ENCODE measurements at places on chromosomes 1 and 21. TPM values are rescaled to one million over a fixed set of nuclear protein-coding genes. Genes with fewer than 3 reads are reported as not detected.

- no peaks in the 10 kb centered on the region for H3K36me3 ChIP-seq
- no peak for DNase-seq
- H3K4me3 ChIP-seq: no peak overlapping the region
- H3K27ac ChIP-seq: no peak overlapping the region
Observed at GRCh38 chr21:40386981-40387747, 459.8 kb downstream of the DSCAM start.

- no peak overlapping the region for H3K4me3 ChIP-seq
- no peaks in the 10 kb centered on the region for H3K27me3 ChIP-seq
- H3K36me3 ChIP-seq: no peaks in the 10 kb centered on the region
- H3K4me1 ChIP-seq: peaks cover 11% of the 10 kb centered on the region
- DNase-seq: peak; percentile 25
- no peak overlapping the region for H3K27ac ChIP-seq
Observed at GRCh38 chr1:178101654-178102053, 7.8 kb downstream of the RASAL2 start.

DNA sequence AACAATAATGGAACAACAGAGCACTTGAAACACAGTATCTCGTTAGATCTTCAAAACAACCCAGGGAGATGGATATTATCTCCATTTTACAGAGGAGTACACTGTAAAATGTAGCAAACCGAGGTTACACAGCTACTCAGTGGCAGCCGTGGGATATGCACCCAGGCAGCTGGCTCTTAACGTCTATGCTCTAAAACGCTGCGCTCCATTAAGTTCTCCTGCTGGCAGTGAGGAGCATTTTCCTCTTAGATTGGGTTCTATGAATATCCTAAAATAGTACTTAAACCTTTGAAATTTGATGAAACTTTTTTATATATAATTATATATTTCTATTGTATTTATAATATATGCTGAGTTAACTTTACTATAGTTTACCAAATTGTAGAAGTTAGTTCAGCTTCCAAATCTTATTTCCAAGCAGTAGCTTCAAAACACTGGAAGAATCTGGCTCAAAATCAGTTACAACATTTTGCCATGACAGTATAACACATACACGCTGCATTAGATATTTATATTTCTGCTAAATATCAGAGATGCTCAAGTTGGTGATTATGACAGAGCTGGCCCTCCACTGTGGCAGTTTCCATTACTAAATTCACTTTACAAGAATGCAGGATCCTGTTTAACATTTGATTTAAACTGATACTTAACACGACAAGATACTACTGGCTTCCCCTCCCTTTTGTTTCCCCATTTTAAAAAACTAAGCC is 49.5 kb downstream of the TGFBR3 start:
- peaks cover 6% of the 10 kb centered on the region for H3K4me1 ChIP-seq
- no peak overlapping the region for H3K27ac ChIP-seq
- H3K36me3 ChIP-seq: no peaks in the 10 kb centered on the region
- DNase-seq: no peak
- H3K4me3 ChIP-seq: no peak overlapping the region

DNA sequence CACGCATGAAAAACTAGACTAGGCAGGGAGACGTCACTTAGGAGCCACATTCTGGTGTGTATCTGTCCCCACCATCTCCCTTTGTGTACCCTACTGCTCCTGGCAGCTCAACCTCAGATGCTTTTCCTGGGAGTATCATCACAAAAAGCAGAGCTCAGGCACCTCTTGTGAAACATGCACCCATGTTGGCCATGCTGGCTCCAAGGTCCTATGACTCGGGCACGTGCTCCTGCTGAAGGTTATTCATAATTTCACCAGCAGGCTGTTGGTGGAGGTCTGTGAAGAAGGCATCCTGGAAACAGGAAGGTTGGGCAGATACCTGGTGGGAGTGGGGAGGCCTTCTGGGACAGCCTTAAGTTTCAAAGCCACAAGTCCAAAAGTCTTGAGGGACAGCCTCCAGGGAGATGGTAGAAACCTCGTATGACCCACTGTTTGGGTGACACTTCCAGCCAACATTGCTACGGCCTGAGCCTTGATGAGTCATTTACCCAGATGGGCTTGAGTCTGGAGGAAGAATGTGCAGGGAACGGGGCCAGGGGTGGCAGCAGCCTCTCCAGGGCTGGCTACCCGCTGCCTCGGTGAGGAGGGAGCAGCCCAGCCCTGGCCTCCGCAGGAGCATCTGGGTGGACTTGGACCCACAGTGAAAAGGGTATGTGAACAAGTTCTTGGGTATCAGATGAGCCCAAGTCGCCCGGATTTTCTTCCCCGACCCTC is 75.8 kb downstream of the PGBD5 start:
- no peaks in the 10 kb centered on the region for H3K4me1 ChIP-seq
- H3K4me3 ChIP-seq: no peak overlapping the region
- DNase-seq: peak; percentile 6
- H3K27ac ChIP-seq: no peak overlapping the region
- H3K36me3 ChIP-seq: no peaks in the 10 kb centered on the region

GRCh38 chr1:45913731-45914501 is 110.5 kb downstream of the MAST2 start:
- no peak overlapping the region for H3K4me3 ChIP-seq
- H3K27ac ChIP-seq: peak overlapping the region; percentile 9
- peaks cover 10% of the 10 kb centered on the region for H3K4me1 ChIP-seq
- H3K27me3 ChIP-seq: no peaks in the 10 kb centered on the region
- H3K36me3 ChIP-seq: no peaks in the 10 kb centered on the region

GRCh38 chr1:29352719-29353420 is 116.5 kb downstream of the PTPRU start:
- H3K4me1 ChIP-seq: no peaks in the 10 kb centered on the region
- no peak for DNase-seq
- H3K4me3 ChIP-seq: no peak overlapping the region
- H3K36me3 ChIP-seq: no peaks in the 10 kb centered on the region

DNA sequence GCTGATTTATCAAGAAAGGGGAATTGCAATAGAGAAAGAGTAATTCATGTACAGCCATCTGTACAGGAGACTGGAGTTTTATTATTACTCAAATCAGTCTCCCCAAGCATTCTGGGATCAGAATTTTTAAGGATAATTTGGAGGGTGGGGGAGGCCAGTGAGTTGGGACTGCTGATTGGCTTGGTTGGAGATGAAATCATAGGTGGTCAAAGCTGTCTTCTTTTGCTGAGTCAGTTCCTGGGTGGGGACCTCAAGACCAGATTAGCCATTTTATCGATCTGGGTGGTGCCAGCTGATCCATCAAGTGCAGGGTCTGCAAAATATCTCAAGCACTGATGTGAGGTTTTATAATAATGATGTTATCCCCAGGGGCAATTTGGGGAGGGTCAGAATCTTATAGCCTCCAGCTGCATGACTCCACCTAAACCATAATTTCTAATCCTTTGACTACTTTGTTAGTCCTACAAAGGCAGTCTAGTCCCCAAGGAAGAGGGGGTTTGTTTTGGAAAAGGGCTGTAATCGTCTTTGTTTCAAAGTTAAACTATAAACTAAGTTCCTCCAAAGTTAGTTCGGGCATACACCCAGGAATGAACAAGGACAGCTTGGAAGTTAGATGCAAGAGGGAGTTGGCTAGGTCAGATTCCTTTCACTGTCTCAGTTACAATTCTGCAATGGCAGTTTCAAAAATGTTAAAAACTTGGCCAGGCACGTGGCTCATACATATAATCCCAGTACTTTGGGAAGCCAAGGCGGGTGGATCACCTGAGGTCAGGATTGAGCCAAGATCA is 16.9 kb upstream of the RAB3B start:
- H3K27me3 ChIP-seq: no peaks in the 10 kb centered on the region
- no peak overlapping the region for H3K27ac ChIP-seq
- H3K4me1 ChIP-seq: peaks cover 12% of the 10 kb centered on the region
- no peaks in the 10 kb centered on the region for H3K36me3 ChIP-seq
- no peak for DNase-seq
- no peak overlapping the region for H3K4me3 ChIP-seq

DNA sequence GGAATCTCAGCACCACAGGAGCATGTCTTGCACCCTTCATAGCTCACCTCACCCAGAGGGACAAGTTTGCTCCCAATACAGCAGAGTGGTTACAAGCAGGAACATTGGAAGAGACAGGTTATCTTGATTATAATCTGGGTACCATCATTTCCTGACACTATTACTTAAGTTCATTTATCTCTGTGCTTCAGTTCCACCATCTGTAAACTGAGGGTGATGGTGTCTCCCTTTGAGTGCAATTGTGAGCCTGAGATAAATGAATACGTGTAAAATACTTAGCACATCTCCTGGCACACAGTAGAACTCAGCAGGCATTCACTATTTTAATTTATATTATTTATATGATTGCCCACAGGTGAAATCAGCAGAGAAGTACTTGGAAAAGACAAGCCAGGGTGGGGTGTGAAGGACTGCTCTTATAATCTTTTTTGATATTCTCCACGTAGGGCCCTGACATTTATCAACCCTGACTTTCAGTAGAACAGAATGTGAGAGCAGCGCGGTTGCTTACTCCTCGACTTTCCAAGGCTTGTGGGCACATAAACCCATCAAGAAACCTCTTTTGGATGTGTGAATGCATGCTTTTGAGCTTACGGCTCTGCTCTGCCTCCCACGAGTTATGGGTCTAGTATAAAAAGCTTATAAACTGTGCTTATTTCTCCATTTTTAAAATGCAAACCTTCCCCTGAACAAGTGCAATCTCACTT is 34.9 kb downstream of the DUSP10 start:
- peaks cover 37% of the 10 kb centered on the region for H3K36me3 ChIP-seq
- no peak for DNase-seq

- H3K27ac ChIP-seq: peak overlapping the region; percentile 46
- H3K4me1 ChIP-seq: peaks cover 15% of the 10 kb centered on the region
- DNase-seq: peak; percentile 92
- no peaks in the 10 kb centered on the region for H3K27me3 ChIP-seq
- no peak overlapping the region for H3K4me3 ChIP-seq
- H3K36me3 ChIP-seq: no peaks in the 10 kb centered on the region
Observed at GRCh38 chr1:224565186-224565585, 50.9 kb upstream of the CNIH3 start.

GRCh38 chr21:45781741-45782140 is 138.2 kb downstream of the PCBP3 start:
- H3K4me3 ChIP-seq: no peak overlapping the region
- no peaks in the 10 kb centered on the region for H3K4me1 ChIP-seq
- H3K27ac ChIP-seq: no peak overlapping the region
- H3K36me3 ChIP-seq: no peaks in the 10 kb centered on the region
- no peaks in the 10 kb centered on the region for H3K27me3 ChIP-seq

DNA sequence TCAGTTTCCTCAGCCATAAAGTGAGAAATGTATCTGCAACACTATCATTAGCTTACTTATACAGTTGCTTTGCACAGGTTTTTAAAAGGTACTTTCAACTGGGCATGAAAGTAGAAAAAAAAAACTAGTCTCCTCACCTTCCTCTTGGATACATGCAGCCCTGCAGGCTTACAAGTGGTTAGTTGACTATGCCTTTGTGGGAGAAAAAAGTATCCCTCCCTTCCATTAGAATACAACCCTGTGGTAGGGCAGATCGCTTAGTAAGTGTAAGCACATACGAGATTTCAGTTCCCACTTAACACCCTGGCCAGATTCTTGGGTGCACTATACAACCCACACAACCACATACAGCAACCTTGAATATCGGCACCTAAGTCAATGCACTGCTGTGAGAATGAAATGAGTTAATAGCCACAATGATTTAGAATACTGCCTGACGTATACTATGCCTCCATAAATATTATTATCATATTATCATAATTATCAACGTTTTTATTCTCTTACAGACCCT is 54.7 kb downstream of the PIGK start:
- DNase-seq: no peak
- no peak overlapping the region for H3K27ac ChIP-seq
- H3K36me3 ChIP-seq: peaks cover 2% of the 10 kb centered on the region
- no peaks in the 10 kb centered on the region for H3K4me1 ChIP-seq
- H3K4me3 ChIP-seq: no peak overlapping the region
- H3K27me3 ChIP-seq: no peaks in the 10 kb centered on the region

DNA sequence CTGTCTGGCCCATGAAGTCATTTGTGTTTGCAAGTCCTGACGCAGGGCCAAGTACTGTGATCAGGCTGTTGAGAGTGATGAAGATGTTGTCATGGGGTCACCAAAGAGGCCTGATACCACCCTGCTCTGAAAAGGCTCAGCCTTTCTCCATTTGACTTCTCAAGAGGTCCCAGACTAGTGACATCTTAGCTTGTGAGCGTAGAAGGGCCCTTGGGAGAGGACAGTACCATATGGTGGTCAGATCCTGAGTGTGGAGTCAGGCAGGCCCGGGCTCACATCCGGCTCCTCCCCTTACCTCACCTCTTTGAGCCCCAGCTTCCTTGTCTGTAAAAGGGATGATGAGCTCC is 29.6 kb downstream of the SERINC2 start:
- H3K27ac ChIP-seq: no peak overlapping the region
- no peaks in the 10 kb centered on the region for H3K36me3 ChIP-seq

DNA sequence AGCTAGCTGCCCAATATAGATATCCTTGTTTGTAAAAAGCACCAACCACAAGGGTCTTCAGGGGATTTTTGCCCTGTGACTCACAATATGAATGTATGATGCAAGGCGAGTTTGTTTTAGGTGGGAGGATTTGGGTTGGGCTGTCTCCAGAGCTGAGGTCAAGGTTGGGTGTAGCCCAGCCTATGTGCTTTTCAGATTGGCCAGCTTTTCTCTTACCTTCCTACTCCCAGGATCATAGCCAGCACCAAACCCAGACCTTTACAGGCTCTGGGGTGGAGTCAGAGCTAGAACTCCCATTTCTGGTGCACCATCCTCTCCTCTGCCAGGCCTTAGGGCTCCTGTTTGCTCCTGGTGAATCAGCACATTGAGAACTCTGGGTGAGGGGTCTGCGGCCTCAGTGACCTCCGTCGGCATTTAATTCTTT is 55.6 kb upstream of the GCLM start:
- no peaks in the 10 kb centered on the region for H3K36me3 ChIP-seq
- DNase-seq: peak; percentile 69
- no peak overlapping the region for H3K27ac ChIP-seq
- no peak overlapping the region for H3K4me3 ChIP-seq
- H3K27me3 ChIP-seq: peaks cover 7% of the 10 kb centered on the region

DNA sequence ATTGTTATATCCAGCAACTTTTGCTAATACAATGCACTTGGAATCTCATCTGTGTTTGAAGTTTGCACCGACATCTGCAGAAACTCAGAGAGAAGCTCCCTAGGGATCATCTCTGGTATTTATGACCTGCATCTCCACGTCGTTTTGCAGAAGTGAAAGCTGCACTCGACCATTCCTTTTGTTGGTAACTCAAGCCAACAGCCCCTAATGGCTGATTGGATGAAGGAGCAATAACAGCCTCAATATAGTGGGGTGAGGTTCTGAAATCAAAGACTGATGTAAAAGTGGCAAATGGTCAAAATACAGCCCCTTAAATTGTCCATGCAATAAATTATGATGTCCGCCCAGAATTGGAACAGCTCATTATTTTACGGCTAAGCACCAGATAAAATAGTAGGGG is 344.2 kb upstream of the KAZN start:
- H3K4me3 ChIP-seq: no peak overlapping the region
- no peaks in the 10 kb centered on the region for H3K4me1 ChIP-seq
- no peaks in the 10 kb centered on the region for H3K27me3 ChIP-seq
- no peaks in the 10 kb centered on the region for H3K36me3 ChIP-seq

GRCh38 chr1:244062156-244062725 is 11.2 kb downstream of the ZBTB18 start:
- no peak overlapping the region for H3K27ac ChIP-seq
- no peaks in the 10 kb centered on the region for H3K27me3 ChIP-seq
- no peak overlapping the region for H3K4me3 ChIP-seq

LRRC53 gene
- not detected for total RNA-seq

C1orf115 gene
- under 0.01 TPM for total RNA-seq

KIF26B gene
- total RNA-seq: 0.83 TPM

CHRNB2 gene
- total RNA-seq: not detected

VASH2 gene
- total RNA-seq: 0.90 TPM

SLC22A15 gene
- under 0.01 TPM for total RNA-seq

HSF2BP gene
- 0.90 TPM for total RNA-seq

DBT gene
- 7.5 TPM for total RNA-seq

PHTF1 gene
- total RNA-seq: 13.3 TPM

NTRK1 gene
- not detected for total RNA-seq

ST3GAL3 gene
- 10.3 TPM for total RNA-seq

UHMK1 gene
- 57.9 TPM for total RNA-seq

PLEKHA6 gene
- 5.0 TPM for total RNA-seq

KCNE2 gene
- not detected for total RNA-seq
